ENCODE measurements at places on chromosomes 13 and 19. TPM values are rescaled to one million over a fixed set of nuclear protein-coding genes. Genes with fewer than 3 reads are reported as not detected.
A peak's percentile ranks its signal among the peaks of the same experiment; 100 is the strongest.

Gene C2CD4C
- total RNA-seq = 0.38 TPM

Gene PTGIR
- 1.1 TPM for total RNA-seq

Gene CGB3
- total RNA-seq = not detected

Gene CCDC8
- total RNA-seq = 0.75 TPM

Gene SYDE1
- total RNA-seq = 38.2 TPM

Gene MISP3
- not detected for total RNA-seq

DNA sequence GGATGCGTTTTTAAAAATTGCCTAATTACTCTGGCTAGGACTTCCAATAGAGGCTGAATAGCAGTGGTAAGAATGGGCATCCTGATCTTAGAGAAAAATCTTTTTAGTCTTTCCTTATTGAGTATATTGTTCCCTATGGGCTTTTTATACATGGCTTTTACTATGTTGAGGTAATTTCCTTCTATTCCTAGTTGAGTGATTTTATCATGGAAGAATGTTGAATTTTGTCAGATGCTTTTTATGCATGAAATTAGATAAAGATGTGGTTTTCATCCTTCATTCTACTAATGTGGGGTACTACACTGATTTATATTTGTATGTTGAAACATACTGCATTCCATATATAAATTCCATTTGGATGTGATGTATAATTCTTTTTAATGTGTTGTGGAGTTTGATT is 2673.8 kb downstream of the PCDH9 start:
- DNase-seq = no peak

DNA sequence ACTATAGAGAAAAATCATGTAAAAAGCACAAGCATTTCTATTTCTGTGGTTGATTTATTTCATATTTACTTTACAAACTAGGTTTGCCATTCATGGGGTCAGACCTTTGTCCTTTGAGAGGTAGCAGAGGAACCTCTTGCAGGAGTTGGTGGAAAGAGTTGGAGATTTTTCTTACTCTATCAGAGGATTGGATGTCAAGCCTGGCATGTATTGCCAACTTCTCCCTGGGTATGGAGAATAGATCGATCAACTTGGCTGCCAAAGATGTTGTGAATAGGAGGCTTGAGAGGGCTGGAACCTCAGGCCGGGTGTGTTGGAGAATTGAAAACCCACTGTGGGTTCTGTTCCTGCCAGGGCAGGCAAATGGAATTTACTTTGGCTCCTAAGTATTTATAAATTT is 81.2 kb downstream of the WDFY2 start:
- DNase-seq = no peak

DNA sequence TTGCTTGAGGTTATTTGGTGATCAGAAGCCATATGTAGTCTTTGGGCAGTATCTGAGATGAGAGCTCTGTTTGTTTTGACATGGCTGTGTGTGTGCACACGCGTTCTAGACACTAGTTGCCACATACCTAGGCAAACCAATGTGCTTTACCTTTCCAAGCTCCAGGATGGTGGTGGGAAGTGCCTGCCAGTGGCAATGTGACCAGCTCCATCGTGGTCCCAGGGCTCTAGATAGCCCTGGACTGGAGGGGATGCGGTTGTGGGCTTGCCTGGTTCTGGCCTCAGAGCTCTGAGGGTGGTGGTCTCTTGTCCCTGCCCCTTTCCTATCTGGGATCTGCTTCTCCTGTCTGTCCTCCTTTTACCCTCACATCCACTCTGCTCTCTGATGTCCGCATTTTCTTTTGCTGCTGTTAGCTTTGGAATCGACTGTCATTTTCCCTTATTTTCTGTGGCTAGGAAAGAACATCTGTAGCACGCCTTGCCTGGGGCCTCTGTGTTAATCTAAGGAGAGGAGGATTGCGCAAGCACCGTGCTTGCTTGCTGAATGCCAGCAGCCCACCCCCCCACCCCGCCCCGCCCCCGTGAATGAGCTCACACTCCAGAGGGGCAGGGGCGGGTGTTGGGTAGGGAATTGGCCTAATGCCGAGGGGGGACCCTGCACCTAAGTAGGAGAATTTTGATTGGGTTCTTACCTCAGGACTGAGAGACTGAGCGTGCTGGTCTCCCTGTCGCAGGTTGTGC is 89.5 kb downstream of the ARHGEF7 start:
- peak; percentile 41 for DNase-seq

GRCh38 chr13:110696776-110697175 is 9.1 kb downstream of the CARS2 start:
- no peak for DNase-seq

GRCh38 chr19:35039881-35040825 is 1.4 kb upstream of the HPN start:
- DNase-seq = no peak

DNA sequence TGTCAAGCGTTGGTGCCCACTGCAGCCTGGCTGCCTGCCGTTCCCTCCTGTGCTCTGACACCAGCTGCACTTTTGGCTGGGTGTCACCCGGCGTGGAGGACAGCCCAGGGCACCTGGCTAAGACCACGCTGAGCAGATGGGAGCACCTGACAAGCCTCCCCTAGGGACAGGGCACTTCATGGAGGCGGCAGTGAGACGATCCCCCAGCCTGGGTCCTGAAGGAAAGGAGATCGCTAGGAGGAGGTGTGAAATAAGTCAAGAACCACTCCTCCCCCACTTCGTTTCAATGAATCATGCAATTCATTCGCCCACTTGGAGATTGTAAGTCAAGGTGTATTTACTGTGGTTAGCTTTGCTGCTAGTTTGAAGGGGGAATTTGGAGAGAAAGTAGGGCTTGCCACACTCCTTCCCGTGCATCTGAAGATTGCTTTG is 38.8 kb downstream of the VSTM2B start:
- no peak for DNase-seq

GRCh38 chr13:39462428-39462827 is 140.6 kb downstream of the LHFPL6 start:
- peak; percentile 26 for DNase-seq

DNA sequence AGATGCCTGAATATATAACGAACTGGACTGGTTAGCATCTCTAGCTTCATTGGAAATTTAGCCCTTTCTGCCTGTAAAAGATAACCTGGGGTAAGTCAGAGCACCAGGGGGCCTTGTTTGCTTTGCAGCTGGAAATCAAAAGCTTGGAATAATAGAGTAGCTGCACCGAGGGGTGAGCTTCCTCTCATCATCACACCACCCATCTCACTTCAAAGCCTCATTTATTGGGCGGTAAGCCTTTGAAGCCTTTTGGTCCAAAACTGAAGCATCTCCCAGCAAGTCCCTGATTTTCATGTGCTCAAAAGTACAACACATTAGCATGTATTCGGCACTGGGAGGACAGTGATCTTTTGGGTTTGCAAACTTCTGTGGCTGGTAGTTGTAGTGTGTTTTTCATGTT is 405.1 kb downstream of the FOXO1 start:
- no peak for DNase-seq

DNA sequence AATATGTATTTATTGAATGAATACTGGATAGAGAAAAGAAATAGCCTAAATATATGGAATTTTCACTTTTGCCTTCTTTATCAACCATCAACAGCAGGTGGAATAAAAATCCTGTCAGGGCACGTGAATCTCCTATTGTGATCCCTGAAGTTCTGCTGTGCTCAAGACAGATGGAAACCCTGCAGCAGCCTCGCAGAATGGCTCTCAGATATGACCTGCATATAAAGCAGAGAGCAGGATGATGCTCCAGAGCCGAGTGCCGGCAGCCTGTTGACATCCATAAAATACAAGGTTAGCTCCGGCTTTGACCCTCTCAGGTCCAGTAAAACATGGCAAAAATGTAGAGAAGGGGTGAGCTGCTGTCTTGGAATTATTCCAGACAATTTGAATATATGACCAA is 659.3 kb downstream of the DIAPH3 start:
- no peak for DNase-seq
